Fibroblast of pulmonary artery (primary cell): ENCODE measurements at places on chromosomes 2 and 18.

DNA sequence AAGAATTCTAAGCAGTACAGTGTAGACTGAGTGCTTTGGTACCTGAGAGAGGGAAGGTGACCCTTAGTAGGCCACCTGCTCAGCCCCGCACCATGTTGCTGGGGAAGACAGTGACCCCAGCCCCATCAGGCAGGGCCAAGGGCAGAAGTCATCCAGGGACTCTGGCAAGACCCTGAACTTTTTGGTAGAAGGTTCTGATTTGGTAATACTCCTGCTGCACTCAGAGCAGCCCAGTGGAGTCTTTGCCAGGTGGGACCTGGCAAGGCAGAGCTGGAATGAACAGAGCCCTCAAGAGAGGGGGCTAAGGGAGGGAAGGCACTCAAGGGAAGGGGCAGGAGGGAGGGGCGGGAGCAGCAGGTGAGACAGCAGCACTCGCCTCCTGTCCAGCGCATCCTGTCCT lies 191.2 kb downstream of the MGAT5 start:
- DNase-seq = no peak

GRCh38 chr2:150698016-150698661 lies 210.7 kb upstream of the RND3 start:
- peak; percentile 68 for DNase-seq

DNA sequence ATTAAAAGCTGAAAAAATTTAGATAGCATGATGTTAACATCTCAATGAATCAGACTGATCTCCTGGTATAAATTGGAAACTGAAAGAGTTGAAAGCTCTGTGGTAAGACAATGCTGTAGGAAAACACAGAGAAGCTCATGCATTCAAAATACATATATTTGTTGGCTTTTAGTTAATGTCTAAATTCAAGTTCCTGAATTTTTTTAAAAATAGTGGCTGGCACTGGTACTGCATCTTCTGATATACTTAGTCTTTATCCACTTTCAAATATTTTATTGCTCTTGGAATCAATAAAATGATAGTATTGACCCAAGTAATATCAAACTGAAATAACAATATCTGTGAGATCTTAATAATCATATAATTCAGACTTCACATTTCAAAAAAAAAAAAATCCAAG lies 151.4 kb upstream of the FIGN start:
- DNase-seq = no peak

DNA sequence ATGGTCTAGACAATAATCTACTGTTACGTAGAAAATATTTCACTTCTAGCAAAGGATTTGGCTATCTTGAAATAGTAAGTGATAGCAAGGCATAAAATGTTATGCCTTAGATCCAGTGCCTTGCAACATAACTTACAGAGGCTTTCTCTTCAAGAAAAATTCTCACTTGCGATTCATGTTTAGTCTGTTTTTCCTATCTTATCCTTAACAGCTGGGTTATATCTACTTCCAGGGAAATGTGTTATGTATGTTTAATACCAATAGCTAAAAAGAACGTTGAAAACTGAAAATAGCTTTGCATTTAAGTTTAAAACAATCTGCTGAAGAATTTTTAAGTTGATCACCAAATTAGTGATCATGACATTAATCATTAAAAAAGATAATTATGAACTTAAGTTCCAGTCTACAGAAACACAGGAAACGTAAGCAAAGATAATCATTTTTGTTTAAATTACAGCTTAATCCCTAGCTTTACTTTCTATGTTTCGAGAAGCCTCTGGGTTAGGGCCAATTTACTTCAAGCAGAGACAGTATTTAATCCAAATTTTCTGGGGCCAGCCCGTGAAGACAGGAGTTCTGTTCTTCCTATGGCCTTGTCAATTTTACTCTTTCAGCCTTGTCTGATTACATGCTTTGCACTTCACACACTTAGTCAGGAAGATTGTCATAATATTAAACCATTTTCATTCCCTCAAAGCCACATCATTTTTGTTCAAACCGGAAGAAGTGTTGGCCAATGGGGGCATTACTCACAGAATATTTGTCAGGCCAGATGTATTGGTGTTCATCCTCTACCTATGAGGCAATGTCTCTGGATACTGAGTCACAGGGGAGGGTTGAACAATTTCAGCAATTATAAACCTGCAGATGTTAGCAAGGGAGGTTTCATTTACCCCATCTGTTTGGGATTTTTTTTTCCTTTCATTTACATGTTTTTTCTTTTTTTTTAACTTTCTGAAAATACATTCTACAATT lies 1132.9 kb upstream of the ZEB2 start:
- peak; percentile 89 for DNase-seq

DNA sequence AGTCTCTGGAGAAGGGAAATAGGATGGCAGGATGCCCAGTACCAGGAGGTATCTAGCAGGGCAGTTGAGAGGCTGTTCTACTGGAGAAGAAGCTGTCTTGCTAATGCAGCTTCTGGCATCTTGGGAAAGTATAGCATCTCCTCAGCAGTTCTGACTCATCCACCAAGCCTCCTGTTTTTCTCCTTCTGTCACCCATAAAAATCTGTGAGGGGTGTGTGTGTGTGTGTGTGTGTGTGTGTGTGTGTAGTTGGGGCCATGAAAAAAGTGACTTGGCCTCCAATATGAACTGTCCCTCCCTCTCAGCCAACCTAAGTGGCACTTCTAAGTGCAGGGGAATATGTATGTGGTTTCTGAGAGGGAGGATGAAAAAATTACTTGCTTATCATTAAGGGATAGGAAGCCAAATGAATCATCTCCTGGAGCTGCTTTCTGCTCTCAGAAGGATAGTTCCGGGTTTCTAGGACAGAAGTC lies 83.9 kb downstream of the CBLN2 start:
- DNase-seq = peak; percentile 47

- peak; percentile 78 for DNase-seq
These were observed 126.1 kb downstream of the HNMT start for GRCh38 chr2:138090330-138090729.

DNA sequence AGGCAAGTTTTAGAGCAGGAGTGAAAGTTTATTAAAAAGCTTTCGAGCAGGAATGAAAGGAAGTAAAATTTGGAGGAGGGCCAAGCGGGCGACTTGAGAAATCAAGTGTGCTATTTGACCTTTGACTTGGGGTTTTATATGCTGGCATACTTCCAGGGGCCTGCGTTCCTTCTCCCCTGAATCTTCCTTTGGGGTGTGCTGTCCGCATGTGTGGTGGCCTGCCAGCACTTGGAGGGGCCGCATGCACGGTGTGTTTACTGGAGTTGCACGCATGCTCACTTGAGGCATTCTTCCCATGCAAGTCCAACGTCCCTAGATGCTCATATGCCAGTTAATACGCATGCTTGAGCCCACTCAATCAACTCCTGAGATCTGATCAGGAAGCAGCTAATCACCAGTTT lies 78.3 kb upstream of the MAP4K4 start:
- no peak for DNase-seq

GRCh38 chr18:22975508-22975907 lies 42.4 kb downstream of the RBBP8 start:
- no peak for DNase-seq

DNA sequence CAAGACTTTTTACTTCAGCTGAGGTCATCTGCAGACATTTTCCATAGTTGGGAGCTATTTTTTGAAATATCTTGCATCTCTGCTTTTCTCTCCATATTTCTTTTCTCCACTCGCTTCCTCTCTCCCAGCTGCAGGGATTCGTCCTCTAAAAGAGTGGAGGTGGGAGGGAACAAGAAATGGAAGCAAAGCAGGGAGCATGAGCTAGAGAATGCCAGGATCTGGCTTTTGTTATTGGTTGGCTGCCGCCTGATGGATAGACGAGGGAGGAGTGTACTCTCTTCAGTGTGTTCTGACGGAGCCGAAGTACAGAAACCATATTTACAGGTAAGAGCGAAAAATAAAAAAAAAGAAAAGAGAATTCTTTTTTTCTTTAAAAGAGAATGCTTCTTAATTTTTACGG lies at the start of gene CSRNP3:
Gene CSRNP3, plus strand, starts transcription at position 282 of the 400 bp plus-strand sequence. CDS start 125,368 bp downstream, outside the sequence.
- DNase-seq = peak; percentile 90

- DNase-seq = no peak
These were observed 221.3 kb downstream of the ACKR3 start for GRCh38 chr2:236790963-236791362.

- peak; percentile 23 for DNase-seq
These were observed 82.0 kb downstream of the STK39 start for GRCh38 chr2:168165397-168165796.

DNA sequence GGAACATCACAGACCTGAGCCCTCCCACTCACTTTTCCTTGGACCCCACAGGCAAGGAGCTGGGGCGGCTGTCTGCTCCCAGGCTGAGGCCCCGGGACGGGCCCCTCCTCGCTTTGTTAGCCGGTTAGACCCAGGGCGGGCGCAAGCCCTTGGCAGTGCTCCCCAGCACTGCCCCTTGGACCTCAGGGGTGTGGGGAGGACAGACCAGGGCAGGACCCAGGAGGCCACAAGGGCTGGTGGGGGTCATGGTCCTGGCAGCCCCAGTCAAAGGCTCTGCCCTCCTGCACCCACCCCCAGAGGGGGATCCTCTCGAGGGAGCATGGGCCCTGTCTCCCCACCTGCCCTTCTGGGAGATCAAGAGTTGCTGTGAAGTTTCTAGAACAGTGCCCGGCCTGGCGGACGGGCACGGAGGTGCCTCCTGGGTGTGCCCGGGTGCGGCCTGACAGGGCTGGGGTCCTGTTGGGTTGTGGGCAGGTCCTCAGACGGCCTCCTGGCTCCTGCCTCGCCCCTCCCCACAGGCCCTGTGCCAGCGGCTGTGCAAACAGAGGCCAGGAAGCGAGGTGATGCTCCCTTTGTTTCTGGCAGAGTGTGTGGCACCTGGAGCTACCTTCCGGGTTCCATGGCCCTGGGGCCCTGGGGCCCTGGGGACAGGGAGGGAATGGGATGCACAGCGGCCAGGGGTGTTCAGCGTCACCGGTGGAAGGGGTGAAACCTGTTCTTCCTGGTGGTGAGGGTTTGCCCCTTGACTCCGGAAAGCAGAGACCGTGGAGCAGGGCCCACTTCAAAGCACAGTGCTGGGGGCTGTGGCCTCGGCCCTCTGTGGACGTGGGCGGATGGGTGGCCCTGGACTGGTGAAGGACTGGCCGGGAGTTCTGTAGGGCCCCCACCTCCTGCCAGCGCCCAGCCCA lies 2.9 kb upstream of the GAL3ST2 start:
- no peak for DNase-seq

DNA sequence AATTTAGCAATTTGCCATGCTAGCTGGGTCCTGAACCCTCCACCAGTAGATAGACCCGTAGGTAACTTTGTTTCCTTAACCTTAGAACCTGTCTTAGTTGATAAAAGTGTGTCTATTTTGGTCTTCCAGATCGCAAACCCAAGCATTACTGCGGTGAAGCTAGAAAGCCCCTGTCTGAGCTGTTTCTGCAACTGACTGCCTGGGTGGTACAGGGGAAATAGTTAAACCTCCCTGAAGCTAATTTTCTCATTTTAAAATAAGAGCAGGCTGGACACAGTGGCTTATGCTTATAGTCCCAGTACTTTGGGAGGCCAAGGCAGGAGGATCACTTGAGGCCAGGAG lies 101.7 kb upstream of the MSH2 start:
- DNase-seq = no peak

DNA sequence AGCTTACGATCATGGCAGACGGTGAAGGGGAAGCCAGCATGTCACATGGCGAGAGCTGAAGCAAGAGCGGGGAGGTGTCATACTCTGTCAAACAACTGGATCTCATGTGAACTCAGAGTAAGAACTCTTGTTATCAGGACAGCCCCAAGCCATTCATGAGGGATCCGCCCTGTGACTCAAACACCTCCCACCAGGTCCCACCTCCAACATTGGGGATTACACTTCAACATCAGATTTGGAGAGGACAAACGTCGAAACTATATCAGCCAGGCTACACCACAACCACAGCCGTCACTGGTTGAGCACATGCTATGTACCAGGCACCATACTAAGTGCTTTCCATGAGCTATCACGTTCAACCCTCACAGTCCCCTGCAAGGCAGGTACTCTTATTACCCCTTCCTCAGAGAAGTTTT lies 293.8 kb downstream of the PRKCE start:
- DNase-seq = no peak

GRCh38 chr2:187424146-187424545 lies 23.9 kb downstream of the CALCRL start:
- DNase-seq = peak; percentile 54

DNA sequence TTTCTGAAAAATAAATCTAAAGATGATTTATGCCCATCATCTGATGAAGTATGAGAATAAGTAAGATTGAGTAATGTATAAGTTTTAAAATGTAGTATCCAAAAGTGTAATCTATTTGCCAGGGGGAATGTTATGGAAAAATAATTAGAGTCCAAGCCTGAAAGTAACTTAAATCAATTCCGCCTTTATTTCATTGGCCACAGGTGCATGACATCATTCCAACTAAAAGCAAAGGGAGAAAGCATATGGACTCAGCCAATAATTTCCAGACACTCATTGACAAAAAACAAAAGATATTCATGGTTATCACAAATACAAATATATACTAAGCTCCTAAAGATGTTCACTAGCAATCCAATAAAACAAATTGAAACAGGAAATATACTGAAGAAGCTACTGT lies 752.6 kb upstream of the TMEFF2 start:
- no peak for DNase-seq

GRCh38 chr2:172440795-172441194 lies 13.4 kb downstream of the ITGA6 start:
- DNase-seq = no peak

GRCh38 chr2:43838560-43839267 lies at the start of the genes ABCG5 and ABCG8:
ABCG5 (minus strand) TSS chr2:43838839; CDS start chr2:43838679, 160 bp downstream.
ABCG8 (plus strand) TSS chr2:43838971; CDS start chr2:43839054, 83 bp downstream.
- DNase-seq = no peak

DNA sequence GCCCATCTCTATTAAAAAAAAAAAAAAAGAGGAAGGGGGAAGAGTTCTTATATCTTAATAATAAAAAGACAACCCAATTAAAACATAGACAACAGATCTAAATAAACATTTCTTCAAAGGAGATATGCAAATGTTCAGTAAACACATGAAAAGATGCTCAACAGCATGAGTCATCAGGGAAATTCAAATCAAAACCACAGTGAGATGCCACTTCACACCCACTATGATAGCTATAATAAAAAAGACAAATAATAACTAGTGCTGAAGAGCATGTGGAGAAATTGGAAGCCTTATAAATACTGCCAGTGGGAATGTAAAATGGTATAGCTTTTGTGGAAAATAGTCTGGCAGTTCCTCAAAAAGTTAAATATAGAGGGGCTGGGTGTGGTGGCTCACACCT lies 61.5 kb upstream of the CYP20A1 start:
- peak; percentile 3 for DNase-seq
